H9 (cell line): ENCODE measurements at places on chromosomes 5 and 9. TPM values are rescaled to one million over a fixed set of nuclear protein-coding genes. Genes with fewer than 3 reads are reported as not detected.

GRCh38 chr5:68215898-68216244 is 315 bp downstream of the PIK3R1 start:
- peaks cover 26% of the 10 kb centered on the region for H3K27me3 ChIP-seq
- peak overlapping the region; percentile 81 for H3K4me3 ChIP-seq
- H3K27ac ChIP-seq, result no peak overlapping the region

DNA sequence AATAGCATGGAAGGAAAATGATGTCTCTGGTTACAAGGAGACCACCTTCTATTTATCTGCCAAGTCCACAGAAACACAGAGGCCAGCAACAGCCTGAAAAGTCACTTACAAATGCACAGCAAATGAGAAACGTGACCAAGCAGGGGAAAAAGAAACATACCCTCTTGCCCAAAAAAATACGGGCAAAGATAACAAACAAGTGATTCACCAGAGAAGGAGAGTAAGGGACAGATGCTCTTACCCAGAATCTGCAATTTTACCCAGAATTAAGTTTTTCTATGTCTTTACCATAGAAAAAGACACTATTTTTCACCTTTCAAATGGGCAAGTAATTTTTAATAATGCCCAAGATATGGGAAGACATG is 28.1 kb downstream of the CAMSAP1 start:
- no peaks in the 10 kb centered on the region for H3K27me3 ChIP-seq
- H3K4me3 ChIP-seq, result no peak overlapping the region
- no peak for DNase-seq
- peaks cover 8% of the 10 kb centered on the region for H3K4me1 ChIP-seq

GRCh38 chr9:93132287-93132927 is 1.6 kb downstream of the NINJ1 start:
- no peak overlapping the region for H3K27ac ChIP-seq
- H3K4me1 ChIP-seq, result no peaks in the 10 kb centered on the region; the same call in 1 of the 2 replicates
- peak overlapping the region; percentile 74 for H3K4me3 ChIP-seq
- no peak for DNase-seq
- H3K36me3 ChIP-seq, result no peaks in the 10 kb centered on the region

GRCh38 chr9:91029650-91030361 is 228.2 kb downstream of the SYK start:
- H3K27me3 ChIP-seq, result no peaks in the 10 kb centered on the region
- DNase-seq, result no peak
- no peak overlapping the region for H3K27ac ChIP-seq
- H3K36me3 ChIP-seq, result no peaks in the 10 kb centered on the region
- H3K4me3 ChIP-seq, result no peak overlapping the region

DNA sequence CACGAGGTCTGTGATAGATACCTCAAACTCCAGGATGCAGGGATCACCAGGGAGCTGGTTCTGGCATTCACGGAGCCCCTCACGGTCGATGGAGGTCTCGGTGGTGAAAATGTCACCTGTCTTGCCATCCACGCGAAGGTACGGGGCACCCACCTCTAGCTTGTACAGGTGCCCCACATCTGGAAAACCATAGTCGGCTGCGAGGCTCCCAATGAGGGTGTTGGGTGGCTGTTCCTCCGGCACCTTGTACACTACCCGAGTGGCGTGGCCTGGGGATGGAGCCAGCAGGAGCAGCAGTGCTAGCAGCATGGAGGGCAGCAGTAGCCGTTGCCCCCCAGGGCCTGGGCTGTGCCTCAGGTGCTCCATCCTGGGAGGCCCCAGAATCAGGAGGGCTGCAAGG is 9.2 kb downstream of the PCDH1 start:
- no peak overlapping the region for H3K27ac ChIP-seq
- no peaks in the 10 kb centered on the region for H3K27me3 ChIP-seq
- DNase-seq, result peak; percentile 18
- peaks cover 61% of the 10 kb centered on the region; the same call in 2 of the 3 replicates for H3K36me3 ChIP-seq
- H3K4me1 ChIP-seq, result peaks cover 14% of the 10 kb centered on the region

- peaks cover 19% of the 10 kb centered on the region for H3K36me3 ChIP-seq
- DNase-seq, result no peak
- no peak overlapping the region for H3K4me3 ChIP-seq
- H3K27me3 ChIP-seq, result no peaks in the 10 kb centered on the region
- no peaks in the 10 kb centered on the region for H3K4me1 ChIP-seq
These were observed 200.3 kb downstream of the C9orf152 start for GRCh38 chr9:110007477-110008270.

The GABRA6 gene
- not detected in 2 replicates for total RNA-seq

The PTGR1 gene
- 43.5 and 45.2 TPM in 2 replicates for total RNA-seq

The RNF183 gene
- 0.33 TPM in 1 of 2 replicates, not detected in the other for total RNA-seq
